Caki2 (cell line): ENCODE measurements at places on chromosomes 5 and 9. TPM values are rescaled to one million over a fixed set of nuclear protein-coding genes. Genes with fewer than 3 reads are reported as not detected.

GRCh38 chr9:17928228-17928627 lies 349.4 kb downstream of the SH3GL2 start:
- DNase-seq = no peak

GRCh38 chr5:88732181-88732633 lies 150.8 kb downstream of the MEF2C start:
- DNase-seq = peak; percentile 33

DNA sequence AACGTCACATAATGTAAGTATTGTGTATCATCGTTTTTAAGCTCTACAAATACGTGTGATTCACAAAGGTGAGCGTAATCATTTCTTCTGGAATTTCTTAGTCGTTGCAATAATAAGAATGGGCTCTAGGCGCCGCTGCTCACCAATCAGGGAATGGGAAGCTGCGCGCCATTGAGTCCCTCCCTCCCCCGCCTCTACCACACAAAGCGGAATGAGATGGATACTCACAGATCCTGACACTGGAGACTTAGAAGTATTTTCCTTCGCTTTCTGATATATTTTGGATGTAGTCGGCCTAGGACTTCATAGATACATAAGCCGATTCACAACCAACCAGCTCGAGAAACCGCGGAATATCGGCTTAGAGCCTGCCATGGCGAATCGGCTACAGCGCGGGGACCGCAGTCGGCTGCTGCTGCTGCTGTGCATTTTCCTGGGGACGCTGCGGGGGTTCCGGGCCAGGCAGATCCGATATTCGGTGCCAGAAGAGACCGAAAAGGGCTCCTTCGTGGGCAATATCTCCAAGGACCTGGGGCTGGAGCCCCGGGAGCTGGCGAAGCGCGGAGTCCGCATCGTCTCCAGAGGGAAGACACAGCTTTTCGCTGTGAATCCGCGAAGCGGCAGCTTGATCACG lies at the start of gene PCDHGA11:
Gene PCDHGA11, plus strand, starts transcription at position 197 of the 634 bp plus-strand sequence. Its CDS starts 177 bp downstream, at position 374.
- DNase-seq = no peak

- no peak for DNase-seq
Observed at GRCh38 chr5:16372493-16372892, 93.1 kb downstream of the ZNF622 start.

GRCh38 chr5:171858303-171858702 lies 72.7 kb downstream of the SMIM23 start:
- DNase-seq = no peak

DNA sequence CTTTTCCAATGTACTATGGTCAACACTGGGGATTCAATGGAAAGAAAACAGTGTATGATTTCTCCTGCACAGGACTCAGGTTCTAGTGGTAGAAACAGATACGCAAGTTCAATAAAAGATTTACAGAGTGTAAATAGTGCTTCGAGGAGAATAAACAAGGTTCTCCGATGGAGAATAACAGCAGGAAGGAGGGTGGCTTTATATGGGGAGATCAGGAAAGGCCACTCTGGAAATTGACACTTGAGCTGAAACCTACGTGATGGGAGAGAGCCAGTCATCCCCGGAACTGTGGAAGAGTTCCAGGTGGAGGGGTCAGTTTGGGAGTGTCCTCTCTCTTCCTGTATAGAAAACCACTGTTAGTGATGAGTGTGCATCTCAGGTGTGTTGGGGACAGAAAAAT lies 65.9 kb downstream of the GARNL3 start:
- no peak for DNase-seq

DNA sequence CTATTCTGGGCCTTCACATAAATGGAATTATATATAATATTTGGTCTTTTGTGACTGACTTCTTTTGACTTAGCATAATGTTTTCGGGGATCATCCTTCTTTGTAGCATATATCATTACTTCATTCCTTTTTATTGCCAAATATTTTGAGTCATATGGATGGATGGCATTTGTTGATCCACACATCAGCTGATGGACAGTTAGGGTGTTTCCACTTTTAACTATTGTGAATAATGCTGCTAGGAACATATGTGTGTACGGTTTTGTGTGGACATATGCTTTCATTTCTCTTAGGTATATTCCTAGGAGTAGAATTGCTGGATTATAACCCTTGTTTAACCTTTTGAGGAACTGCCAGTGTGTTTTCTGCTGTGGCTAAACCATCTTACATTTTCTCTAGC lies 249.6 kb downstream of the FANCC start:
- no peak for DNase-seq

DNA sequence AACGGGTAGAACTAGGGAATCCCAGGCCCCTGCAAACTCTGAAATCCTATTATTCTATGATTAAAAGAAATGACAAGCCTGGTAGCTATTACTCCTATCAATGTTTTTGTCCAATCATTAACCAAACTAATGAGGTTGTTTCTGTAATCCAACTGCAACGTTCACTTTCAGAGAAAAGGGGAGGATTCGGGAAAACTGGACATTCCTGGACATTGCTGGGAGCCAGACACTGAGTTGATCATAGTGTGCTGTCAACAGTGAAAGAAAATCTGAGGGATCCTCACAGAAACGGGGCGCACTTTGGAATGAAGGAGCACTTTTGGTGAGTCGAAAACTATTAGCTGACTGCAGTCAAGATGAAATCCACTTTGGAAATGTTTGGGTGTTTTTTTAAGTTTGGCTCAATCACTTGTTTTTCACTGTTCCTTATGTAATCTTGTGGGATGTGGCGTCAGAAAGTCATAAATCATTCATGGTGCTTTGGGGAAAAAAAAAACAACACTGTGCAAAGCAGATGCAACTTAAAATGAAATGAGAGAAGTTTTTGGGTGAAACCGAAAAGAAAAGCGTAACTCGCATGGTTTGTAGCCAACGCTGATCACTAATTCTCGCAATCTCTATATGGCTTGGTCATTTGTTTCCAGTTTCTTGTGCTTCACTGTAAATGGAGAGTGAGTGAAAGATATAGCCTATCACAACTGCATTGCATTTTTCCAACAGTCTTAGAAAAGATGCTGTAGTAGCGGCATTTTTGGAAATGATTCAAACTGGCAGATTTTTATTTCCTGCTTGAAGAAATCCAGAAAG lies 51.2 kb upstream of the ADRA1B start:
- DNase-seq = peak; percentile 36

DNA sequence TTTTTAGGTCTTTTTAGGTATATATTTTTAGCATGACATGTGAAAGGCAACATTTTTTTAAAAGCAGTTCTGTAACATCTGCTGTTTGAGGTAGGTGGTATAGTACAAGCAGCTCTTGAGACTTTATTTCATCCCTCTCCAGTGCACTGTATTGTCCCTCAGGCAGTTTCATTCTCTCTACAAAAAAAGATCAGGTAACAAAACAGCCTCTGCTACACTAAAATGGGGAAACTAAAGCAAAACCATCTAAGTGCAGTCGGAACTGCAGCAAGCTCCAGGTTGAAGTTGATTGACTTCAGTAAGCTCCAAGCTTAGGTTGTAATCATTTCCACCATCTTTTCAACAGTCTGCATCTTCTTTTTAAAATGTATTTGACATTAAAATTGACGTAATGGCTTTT lies 195.6 kb downstream of the DEPDC1B start:
- no peak for DNase-seq

GRCh38 chr9:84002344-84002743 lies 21.7 kb downstream of the RMI1 start:
- no peak for DNase-seq

DNA sequence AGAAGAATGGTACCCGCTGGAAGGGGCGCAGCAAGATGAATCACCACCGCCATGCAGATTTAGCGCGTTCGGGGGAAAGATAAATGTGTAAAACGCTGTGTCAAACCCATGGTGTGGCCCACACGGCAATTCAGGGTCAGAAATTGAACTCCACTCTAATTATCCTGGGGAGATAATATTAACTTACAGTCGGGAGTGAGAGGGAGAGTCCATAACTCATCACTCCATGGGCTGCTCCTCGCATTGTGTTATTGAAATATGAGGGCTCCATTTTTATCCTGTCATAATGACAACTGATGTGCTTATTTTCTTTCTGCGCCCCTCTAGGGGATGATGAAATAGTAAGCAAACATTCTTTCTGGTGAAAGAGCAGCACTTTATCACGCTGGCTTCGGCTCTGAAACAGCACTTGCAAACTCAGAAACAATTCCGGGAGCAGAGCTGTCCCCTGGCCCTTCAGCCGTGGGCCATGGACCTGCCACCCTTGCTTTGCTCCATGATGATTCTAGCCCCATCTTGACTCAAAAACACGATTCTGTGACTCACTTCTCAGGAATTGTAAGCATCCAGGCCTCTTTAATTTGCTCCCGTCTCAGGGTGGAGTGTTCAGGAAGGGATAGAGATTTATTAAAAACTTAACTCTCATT lies 431.6 kb downstream of the IRX1 start:
- DNase-seq = peak; percentile 14

DNA sequence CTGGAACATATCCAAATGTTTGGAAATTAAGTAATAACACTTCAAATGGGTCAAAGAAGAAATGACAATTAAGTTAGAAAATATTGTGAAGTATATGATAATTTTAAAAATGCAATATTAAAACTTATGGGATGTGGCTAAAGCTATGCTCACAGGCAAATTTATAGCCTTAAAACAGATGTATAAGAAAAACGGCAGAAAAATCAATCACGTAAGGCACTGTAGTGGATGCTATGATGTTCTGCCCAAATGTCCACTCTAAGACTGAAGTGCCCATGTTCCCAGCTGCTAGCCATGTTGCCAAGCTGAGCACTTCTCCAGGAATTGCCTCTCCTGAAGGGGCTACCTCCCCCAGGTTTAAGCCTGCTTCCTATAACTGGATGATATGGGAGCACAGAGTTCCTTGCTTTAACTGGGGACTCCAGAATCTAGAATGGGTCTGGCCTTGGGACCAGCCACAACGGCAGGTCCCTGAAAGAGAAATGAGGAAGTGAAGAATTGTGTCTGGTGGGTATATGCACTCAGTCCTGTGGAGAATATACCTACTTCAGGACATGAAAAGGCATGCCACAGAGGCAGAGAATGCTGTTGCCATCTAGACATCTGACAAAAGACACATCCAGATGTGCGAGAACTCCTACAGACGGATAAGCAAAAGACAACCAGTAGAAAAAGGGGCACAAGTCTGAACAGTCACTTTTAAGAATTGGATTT lies 78.2 kb upstream of the RXRA start:
- DNase-seq = no peak

DNA sequence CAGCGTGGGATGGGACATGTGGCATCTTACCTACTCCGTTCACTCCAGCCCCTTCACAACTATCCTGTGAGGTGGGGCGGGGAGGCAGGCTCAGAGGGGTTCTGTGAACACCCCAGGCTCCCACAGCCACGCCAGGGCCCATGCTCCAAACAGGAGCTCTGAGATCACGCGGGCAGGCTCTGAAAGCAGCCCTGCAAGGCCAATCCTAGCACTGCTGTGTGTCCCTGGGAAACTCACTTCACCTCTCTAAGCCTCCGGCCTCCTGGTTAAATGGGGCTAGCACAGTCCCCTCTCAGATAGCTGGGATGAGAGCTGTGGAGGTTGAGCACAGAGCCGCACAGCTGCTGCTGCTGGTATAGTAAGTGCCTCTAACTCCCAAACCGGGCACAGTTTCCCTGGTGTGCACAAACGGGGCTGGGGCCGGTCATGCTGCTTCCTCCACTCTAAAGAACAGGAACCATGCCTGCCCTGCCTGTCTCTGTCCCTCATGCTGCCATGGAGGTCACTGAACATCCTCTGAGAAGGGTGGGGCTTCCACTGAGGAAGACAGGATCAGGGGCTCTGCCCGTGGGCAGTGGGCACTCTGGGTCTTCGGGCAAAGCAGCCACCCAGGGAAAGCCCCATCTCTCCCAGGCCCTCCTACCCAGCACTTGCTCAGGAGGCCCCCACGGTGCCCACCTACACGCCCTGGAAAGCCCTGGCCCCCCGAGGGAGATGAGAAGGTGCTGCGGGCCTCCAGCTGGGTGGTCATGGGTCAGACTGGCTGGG lies 13.0 kb upstream of the ASS1 start:
- DNase-seq = no peak

- DNase-seq = no peak
Observed at GRCh38 chr5:41925555-41925951, 472 bp downstream of the FBXO4 start.

- DNase-seq = no peak
Observed at GRCh38 chr5:74355041-74355824, 285.3 kb downstream of the ENC1 start.

- no peak for DNase-seq
Observed at GRCh38 chr9:105173306-105173705, 71.1 kb upstream of the SLC44A1 start.

DNA sequence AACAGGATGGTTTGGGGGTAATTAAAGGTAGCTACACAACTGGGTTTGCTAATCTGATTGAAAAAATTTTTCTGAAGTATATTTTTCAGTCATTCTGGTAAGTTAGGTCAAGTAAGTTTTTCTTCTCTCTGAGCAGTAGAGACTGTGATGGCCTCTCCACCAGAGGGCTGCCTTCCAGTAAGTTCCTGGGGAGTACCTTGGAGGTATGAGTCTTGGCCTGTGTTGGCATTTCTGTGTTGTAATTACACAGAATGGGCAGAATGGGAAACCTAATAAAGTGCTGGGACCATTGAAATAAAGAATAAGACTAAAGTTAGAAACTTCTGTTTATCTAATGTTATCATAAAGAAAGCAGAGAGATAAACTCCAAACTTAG lies 430.8 kb downstream of the ARHGEF28 start:
- DNase-seq = no peak

DNA sequence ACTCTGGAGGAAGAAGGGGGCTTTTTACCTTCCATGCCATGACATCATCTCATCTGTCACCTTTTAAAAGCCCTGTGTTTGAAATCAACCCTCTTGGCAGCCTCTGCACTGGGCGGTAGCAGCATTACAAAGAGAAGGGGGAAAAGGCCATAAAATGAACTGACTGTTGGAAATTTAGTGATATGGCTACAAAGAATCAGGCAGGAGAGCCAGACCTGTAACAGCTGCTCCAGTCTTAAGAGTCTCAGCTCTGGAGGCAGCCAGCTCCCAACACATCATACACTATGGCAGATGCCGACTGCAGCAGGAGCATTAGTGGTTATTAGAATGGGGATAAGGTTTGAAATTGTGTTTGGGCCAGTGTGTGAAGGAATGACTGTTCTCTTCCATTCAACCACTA lies 257.5 kb downstream of the DMAC1 start:
- DNase-seq = no peak

- no peak for DNase-seq
Observed at GRCh38 chr5:33241802-33242201, 199.0 kb upstream of the TARS1 start.

SNCB gene
- not detected in 2 replicates for total RNA-seq

LRRC19 gene
- total RNA-seq = not detected in 2 replicates
